ENCODE measurements at places on chromosomes 5 and 9.
A peak's percentile ranks its signal among the peaks of the same experiment; 100 is the strongest.

- DNase-seq = no peak
These were observed 757.3 kb downstream of the DNAH5 start for GRCh38 chr5:13187186-13187585.

DNA sequence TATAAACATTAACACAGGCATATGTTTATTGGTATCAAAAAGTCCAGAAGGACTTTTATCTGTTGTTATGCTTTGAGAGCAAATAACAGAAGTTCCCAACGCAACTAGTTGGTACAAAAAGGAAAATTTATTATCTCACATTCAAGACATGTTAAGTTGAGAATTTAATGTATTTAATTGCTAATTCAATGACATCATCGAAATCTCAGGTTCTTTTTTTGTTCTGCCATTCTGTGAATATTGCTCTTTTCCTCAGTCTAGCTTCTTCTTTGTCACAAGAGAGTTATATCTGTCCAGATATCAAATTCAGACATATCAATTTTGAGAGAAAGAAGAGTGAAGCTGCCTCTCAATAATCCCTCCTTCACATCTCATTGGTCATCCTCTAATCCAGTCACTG, 307.6 kb upstream of the PCSK5 start:
- DNase-seq = no peak

- DNase-seq = peak; percentile 43
These were observed 52.5 kb downstream of the FNBP1 start for GRCh38 chr9:129990269-129991010.

- DNase-seq = no peak
These were observed 40.2 kb downstream of the RXRA start for GRCh38 chr9:134366223-134367031.

DNA sequence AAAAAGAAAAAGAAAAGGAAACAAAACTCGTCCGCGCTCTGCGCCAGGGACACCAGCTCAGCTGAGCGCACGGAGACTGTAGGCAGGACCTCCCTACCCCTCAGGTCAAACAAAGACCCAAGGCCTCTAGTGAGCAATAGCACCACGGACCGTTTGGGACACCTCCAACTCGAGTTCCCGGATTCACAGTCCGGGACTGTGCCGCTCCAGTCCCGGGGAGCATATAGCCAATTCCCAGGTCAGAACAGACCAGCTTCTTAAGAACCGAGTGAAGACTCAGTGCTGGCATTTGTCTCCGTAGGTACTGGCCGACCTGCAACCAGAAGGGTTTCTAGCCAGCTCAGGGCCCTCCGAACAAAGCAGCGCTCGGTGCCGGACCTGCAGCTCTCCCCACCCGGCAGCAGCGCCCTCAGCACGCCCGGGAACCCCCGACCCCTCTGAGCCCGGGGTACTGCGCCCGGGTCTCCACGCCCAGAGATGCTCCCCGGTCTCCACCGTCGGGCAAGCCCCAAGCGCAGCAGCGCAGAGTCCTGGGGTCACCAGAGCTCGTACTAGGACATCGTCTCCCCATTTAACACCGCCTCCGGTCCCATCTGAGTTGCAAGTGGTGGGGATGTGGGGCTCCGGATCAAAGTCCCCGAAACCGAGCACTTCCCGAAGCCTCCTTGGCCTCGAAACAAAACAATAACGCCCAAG, 591 bp downstream of the ABCA1 start:
- DNase-seq = no peak

- DNase-seq = no peak
These were observed 37.6 kb upstream of the STX17 start for GRCh38 chr9:99868845-99869244.

DNA sequence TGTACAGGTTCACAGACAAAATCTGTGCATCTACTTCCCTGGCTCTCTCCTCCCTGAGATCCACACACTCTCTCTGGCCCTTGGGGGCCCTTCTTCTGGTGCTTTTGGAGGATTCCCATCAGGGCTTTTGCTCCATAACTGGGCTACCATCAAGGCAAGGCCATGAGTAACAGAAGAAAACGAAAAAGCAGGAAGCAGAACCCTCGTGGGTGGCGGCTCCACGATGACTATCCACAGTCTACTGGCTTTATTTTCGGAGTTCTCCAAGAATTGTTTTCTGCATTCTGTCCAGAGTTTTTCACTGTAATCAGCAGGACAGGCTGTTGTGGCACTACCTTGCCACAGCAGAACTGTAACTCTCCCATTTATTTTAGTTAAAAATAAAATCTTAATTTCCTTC, 19.9 kb downstream of the PNPLA7 start:
- no peak for DNase-seq

All from CD4-positive, alpha-beta T cell treated with Interleukin-15 for 4 hours (primary cell).